ENCODE measurements at places on chromosomes 1 and 21.

DNA sequence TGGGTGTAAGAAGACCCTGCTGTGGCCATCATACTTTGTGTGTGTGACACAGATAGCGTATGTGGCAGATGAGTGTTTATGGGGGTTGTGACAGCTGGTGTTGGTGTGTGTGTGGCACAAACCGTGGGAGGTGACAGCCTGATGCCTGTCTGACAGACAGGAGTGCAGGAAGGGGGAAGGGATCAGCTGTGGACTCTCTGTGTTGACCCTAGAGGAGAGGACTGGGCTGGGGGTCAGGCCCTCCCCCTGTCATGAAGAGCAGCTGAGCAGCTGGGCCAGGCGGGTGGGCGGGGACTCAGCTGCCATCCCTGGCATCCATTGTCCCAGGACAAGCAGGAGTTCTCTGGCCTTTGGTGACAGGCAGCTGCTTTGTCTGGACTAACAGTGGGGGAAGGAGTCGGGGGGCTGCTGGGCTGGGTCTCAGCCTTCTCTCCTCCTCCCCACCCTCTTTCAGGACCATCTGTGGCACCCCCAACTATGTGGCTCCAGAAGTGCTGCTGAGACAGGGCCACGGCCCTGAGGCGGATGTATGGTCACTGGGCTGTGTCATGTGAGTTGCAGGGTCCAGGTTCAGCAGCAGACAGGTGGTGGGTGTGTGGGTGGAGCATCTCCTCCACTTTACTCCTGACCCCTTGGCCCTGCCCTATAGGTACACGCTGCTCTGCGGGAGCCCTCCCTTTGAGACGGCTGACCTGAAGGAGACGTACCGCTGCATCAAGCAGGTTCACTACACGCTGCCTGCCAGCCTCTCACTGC lies 2.3 kb downstream of the PLK3 start:
- DNase-seq: no peak

DNA sequence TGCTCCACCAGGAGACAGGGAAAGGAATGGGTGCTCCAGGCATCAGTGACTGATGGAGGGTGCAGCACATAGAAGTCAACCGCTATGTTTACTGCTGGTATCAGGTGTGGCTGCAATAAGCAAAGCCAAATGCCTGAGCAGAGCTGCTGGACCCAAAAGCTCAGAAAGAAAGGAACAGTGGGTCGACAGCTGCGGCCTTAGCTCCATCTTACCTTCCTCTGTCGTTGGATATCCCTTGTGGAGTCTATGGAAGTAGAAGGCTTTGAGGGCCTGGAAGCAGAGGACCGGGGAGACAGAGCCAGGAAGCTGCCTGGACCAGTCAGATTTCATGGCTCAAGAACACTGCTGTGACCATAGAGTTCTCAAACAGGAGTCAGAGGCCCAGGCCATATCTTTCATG lies 45.3 kb downstream of the RIMS3 start:
- DNase-seq: no peak

- no peak for DNase-seq
Observed at GRCh38 chr1:1024771-1025699, 5.1 kb downstream of the AGRN start.

DNA sequence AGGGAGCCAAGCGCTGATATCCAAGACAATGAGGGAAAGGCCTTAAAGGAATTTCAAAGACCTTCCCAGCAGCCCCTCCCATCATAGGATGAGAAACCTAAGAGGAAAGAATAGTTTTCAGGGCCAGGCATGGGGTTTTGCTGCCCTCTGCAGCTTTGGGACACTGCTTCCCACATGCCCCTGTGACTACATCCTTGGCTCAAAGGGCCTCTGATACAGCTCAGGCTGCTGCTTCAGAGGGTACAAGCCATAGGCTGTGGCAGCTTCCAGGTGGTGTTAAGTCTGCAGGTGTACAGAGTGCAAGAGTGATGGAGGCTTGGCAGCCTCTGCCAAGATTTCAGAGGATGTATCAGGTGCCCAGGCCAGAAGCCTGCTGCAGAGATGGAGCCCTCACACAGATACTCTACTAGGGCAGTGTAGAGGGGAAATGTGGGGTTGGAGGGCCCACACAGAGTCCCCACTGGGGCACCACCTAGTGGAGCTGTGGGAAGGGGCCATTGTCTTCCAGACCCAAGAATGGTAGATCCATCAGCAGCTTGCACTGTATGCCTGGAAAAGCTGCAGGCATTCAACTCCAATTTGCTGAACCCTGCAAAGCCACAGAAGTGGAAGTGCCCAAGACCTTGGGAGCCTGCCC lies 125.8 kb downstream of the SLC45A1 start:
- DNase-seq: peak; percentile 28

GRCh38 chr1:47687631-47688460 lies 250.0 kb downstream of the FOXD2 start:
- DNase-seq: no peak

- DNase-seq: no peak
Observed at GRCh38 chr1:29133861-29134694, 10.4 kb upstream of the TMEM200B start.

GRCh38 chr1:174230399-174230798 lies 71.1 kb downstream of the RABGAP1L start:
- DNase-seq: peak; percentile 15

DNA sequence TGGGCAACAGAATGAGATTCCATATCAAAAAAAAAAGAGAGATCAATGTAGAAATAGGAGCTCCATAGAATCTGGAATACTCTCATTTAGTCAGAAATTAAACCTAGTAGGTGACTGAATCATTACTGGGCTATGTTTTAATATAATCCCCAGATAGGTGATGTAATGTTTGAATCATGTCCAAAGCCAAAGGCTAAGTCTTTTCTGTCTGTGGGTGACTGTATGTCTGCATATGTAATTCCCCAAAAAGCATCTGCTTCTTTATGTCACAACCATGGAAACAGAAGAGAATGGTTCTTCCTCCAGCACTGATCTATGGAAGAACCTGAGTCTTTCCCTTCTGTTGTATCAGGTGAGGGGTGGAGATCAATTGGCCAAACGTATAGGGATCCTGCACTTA lies 5.8 kb downstream of the LAMC2 start:
- DNase-seq: no peak

DNA sequence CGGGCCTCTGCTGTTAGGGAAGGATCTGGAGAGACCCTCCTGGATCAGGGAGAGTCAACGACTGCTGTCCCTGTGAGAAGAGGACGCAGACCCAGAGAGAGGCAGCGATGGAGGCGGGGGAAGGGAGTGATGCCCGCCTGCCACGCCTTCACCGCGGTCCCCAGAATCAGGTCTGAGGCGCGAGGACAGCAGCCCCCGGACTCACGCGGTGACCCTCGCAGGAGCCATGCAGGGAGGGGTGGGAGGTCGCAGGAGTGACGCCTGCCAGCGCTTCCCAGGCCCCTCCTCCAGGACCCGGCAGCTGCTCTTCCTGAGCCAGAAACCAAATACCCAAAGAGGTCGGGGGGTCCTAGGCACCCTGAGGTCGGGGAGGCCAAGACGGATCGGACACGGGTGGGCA lies 6.2 kb upstream of the TNFRSF4 start:
- DNase-seq: no peak

DNA sequence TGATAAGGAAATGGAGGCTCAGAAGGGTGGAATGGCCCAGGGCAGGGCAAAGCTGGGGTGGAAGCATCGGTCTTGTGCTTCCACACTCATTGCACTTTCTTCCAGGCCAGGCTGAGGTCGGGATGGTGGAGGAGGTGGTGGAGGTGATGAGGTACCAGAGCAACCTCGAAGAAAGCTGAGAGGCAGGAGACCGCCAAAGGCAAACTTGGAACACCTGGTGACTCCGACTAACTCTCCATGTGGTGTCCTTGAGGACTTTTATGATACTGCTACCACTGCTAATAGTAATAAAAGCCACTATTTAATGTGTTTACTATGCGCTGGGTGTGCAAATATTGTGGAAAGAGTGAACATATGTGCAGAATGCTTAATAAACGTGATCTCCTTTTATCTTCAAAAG lies 16.9 kb upstream of the BTG2 start:
- no peak for DNase-seq

DNA sequence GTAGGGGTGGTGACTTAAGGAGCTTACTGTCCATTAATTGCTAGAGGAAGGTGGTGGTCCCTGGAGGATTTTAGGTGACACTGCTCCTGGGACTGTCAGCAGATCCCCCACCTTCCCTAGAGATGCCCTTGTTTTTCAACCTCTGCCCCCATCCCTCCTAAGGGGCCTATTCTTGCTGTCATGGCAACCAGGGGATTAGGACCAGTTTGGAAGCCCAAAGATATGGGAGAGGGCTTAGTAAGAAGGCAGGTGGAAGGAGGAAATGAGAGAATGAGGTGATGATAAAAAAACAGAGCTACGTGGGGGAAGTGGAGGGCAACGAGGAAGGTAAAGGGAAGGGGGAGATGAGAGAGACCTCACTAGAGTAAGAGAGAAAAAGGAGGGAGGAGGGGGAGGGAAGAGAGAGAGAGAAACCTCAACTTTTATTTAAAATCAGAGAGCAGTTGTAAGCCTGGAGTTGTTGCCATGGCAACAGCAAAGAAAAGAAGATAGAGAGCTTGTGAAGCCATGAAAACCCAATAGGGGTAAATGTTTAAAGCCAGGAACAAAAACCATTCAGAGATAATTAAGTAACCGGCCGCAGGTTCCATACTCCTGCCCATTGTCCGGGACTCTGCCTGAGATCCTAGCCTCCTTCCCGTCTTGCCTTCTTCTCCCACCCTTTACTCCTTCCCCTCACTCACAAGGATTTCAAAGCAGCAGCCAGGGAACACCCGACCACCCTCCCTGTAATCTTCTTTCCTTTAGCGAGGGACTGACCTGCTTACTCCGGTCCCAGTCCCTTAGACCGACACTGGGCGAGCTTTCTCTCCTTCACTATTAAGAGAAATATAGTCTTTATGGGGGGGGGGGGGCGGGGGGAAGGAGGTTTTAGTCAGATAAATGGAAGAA lies 20.6 kb downstream of the KIRREL1 start:
- no peak for DNase-seq

GRCh38 chr21:45149021-45149420 lies 74.6 kb downstream of the ADARB1 start:
- no peak for DNase-seq

GRCh38 chr1:199084293-199084692 lies 445.5 kb downstream of the PTPRC start:
- peak; percentile 76 for DNase-seq

DNA sequence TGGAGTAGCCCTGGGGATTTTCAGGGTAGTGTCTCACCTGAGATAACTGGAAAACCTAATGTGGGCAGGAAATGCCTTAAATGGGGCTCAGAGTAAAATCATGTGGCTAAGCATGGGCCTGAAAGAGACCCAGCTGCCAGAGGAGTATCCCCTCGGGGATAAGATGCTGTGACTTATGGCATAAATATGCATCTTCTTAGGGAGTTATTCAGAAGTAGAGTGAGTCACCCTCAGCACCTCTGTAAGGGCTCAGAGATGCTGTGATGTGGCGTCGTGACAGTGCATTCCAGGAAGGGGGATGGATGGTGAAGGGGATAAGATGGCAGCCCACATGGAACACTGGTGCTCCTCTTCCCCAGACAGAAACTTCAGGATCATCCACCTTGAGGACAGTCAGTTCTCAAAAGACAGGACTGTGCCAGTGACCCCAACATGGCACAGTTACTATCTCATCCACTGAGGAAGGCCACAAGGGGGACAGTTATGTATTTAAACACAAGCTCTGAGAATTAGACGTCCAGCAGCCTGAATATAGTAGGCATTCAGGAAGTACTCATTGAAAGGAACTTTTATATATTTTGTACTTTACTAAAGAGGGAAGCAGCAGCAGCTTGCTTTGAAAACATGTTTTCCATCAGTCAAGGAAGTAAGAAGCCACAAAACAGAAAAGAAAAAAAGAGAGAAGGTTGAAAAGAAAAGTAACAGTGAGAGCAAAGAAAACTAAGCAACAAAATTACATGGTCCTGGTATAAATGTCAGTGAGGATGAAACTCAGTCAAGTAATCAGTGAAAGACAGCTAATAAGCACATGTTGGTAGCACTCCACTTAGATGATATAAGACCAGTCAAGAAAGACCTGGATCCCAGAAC lies 8.3 kb downstream of the IL24 start:
- DNase-seq: no peak

GRCh38 chr21:42522271-42522670 lies 8.6 kb downstream of the SLC37A1 start:
- no peak for DNase-seq

- no peak for DNase-seq
Observed at GRCh38 chr1:2865571-2866421, 64.3 kb upstream of the TTC34 start.

- no peak for DNase-seq
Observed at GRCh38 chr1:179971563-179972496, 17.2 kb downstream of the CEP350 start.

GRCh38 chr1:29697391-29697780 lies 461.1 kb downstream of the PTPRU start:
- DNase-seq: no peak

DNA sequence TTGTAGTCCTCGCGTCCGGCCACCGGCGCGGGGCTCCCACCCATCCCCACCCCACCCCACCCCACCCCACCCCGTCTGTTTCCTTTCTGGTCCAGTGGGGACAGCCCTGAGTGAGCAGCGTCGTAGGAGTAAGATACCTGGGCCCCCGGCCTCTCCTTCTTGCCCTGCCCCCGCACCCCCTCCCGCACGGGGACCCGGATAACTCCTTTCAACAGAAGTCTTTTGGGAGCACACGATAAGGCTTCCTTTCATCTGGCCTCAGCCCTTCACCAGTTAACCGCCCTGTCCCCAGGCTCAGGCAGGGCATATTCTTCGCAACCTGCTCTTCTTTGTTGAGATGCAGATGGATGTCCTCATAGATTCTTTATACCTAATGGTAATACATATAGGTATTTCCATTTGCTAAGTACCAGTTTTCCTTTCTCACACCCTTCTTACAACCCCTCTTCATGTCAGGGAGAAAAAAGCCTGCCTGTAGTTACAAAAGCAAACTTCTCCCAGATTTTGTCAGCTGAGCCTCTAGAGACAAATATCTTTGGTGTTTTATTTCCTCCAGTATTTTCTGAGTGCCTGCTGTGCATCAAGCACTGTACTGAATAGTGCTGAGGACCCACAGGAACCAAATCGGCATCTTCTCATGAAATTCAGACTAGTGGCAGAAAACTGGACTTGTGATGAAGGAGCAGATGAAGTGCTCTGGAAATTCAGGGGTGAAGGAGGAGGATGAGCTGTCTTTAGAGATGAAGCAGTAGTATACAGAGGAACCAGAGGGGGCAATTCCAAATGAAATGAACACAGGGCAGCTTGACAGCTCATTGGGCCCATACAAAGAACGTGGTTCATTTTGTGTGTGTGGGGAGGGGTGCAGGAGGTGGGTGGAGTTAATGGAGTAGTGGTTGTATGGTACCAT lies 33.6 kb downstream of the SLC2A1 start:
- DNase-seq: no peak

GRCh38 chr1:1900883-1901640 lies 10.2 kb upstream of the GNB1 start:
- DNase-seq: no peak

DNA sequence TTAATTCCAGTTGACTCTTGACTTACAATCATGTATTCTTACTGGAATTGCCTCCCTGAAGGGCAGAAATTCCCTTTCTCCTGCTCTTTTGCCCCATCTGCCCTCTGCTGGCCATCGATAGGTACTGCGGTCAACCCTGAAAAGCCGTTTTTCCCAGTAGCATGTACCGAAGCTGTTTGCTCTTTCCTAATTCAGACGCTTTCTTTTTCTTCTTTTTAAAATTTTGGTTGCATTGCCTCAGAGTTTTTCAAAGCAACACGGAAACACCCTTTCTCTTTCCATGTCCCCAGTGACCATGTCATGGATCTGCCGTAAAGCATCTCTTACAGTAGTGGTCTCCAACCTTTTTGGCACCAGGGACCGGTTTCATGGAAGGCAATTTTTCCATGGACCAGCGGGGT lies 164.2 kb upstream of the C1orf21 start:
- DNase-seq: peak; percentile 62
